ENCODE measurements at places on chromosomes 13 and 19.

DNA sequence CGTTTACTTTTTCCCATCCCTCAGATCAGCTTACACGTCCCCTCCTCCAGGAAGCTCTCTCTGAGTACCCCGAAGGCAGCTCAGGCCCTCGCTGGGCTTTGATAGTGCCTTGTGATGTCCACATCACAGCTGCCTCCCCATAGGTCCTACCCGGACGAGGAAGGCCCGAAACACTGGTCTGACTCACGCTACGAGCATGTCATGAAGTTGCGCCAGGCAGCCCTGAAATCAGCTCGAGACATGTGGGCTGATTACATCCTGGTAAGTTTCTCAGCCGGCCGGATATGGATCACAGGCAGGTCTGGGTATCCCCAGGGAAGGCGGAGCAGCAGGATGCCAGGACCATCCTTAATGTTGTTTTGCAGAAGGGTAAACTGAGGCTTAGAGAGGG, 4.8 kb downstream of the COLGALT1 start:
- DNase-seq = no peak

GRCh38 chr19:11383706-11384048, 437 bp downstream of the EPOR start:
- DNase-seq = no peak

DNA sequence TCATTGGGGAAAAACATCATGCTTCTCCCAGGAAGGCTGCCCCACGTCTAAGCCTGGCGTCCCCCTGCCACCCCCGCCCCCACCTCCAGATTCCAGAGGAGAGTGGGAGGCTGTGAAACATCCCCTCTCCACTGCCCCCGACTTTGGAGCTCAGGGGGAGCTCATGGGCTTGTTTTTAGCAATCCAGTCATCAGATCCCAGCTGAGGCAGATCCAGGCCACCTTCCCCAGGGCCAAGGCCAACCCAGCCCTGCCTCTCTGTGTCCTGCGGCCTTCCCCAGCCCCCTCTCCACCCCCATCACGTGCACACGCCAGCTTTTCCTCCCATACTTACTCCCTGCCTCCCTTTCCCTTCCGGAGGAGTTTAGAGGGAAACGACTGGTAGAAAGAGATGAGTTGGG, 38.8 kb downstream of the SHISA2 start:
- DNase-seq = no peak

- DNase-seq = no peak
Observed at GRCh38 chr13:113161433-113161832, 3.0 kb downstream of the PROZ start.

- no peak for DNase-seq
Observed at GRCh38 chr19:52748336-52748950, 13.6 kb upstream of the ZNF611 start.

- no peak for DNase-seq
Observed at GRCh38 chr19:50909240-50910070, 1.7 kb downstream of the KLK4 start.

- DNase-seq = peak; percentile 87
Observed at GRCh38 chr19:12788682-12789097, 2.6 kb upstream of the JUNB start.

GRCh38 chr19:46607448-46607841, 6.3 kb downstream of the CALM3 start:
- no peak for DNase-seq

DNA sequence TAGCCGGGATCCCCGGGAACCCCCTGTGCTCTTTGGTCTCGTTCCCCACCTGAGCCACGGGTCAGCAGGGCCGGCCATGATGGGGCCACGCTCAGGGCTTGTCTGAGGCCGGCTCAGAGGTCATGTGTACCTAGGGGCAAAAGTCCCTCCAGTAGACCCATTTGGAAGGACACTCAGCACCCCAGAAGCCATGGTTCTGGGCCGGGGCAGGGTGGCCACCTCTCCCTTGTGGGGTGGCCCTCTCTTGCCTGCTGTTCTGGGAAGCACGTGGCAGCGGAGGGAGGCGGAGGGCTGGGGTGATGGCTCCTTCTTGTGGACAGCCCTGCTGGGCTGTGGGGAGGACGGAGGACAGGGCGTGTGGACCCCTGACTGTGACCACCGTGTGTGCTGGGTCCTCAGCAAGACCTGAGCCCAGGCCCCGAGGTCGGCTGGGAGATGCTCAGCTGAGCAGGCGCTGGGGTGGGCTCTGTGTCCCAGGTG, 6.4 kb upstream of the PEAK3 start:
- DNase-seq = no peak

GRCh38 chr13:101271681-101272245, 144.5 kb downstream of the NALCN start:
- no peak for DNase-seq

- no peak for DNase-seq
Observed at GRCh38 chr13:43558326-43558725, 228.4 kb downstream of the ENOX1 start.

GRCh38 chr19:19366434-19367396, 38.8 kb upstream of the GATAD2A start:
- peak; percentile 58 for DNase-seq

GRCh38 chr13:57346786-57347185, 179.8 kb downstream of the PRR20E start:
- DNase-seq = no peak

DNA sequence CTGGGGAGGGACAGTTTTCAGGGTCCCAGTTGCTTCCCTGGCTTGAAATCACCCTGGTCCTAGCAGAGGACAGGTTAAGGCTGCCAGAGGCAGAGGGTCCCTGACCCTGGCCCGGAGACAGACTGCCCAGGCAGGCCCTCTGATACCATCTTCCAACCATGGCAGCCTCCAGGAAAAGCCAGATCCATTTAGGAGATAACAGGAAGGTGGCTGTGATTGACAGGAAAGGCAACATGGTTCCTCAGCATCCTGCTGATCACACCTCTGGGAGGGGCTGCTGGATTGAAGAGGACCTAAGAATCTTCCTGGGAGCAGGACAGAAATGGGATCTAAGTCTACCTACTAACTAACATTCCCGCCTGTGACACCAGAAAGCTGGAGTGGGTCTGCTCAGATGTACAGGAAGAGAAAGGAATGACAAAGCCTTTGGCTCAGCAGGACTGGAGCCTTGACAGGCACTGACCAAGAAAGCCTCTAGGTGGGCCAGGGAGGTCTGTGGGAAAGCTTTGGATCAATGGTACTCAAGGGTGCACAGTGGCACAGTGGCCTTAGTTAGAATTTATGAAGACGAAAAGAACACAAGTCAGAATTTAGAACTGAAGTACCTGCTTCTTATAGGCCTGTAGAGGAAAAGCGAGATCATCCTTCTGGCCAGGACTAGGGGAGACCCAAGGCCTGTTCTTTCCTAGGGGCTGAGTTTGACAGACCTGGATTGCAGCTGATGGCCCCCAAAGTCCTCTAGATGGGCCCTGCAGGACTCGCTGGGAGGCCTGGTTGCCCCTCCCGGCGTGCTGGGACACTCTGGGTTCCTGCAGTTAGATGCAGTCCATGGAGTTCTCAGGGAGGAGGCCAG, 2.3 kb upstream of the PRKACA start:
- DNase-seq = no peak

DNA sequence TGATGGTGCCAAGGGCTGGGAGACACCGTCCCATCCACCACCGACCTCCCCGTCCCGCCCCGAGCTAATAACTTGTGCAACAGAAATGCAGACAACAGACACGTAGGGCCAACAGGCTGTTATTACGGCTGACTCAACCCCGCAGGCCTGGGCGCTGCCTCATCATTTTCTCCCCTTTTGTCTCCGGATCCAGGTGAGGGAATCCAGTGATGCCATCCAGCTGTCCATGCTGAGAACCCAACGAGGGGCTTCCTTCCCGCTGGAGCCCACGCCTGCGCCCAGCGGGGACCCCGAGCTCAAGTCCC, 6.4 kb upstream of the DIRAS1 start:
- DNase-seq = no peak

DNA sequence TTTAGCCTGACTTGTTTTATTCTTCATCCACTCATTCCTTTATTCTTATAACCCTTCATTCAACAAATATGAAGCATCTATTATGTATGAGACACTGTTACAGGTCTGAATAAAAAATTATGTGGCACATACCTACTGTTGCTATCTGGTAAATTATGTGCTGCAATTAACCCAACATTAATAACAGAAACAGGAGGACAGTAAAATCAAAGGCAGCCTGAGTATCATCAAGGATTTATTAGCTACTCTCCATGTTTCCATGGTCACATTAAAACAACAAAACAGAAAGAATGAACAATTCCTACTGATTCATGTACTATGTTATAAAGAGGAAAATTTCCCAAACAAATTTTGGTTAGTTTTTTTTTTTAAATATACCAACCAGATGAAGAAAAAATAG, 43.9 kb downstream of the RAP2A start:
- DNase-seq = no peak

DNA sequence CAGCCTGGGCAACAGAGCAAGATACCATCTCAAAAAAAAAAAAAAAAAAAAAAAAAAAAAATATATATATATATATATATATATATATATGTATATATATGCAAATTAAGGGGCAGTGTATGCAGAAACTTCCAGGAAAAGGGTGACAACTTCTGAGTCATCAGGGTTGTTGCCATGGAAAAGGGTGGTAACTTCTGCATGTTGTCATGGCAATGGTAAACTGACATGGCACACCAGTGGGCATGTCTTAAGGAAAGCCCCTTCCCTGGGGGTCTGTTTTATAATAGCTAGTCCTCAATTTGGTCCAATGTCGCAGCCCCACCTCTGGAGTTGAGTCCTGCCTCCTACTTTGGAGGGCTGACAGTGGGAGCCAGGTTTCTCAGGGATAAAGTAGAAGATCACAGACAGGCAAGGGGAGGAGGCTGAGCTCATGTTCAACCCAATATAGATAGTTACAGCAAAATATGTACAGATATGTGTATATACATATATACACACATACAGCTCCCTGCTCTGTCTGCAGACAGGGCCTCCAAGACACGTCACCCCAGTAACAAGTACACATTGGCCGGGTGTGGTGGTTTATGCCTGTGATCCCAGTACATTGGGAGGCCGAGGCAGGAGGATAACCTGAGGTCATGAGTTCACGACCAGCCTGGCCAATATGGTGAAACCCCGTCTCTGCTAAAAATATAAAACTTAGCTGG, 7.2 kb upstream of the FCHO1 start:
- no peak for DNase-seq

GRCh38 chr13:98843482-98843877, 91.0 kb upstream of the SLC15A1 start:
- DNase-seq = no peak

DNA sequence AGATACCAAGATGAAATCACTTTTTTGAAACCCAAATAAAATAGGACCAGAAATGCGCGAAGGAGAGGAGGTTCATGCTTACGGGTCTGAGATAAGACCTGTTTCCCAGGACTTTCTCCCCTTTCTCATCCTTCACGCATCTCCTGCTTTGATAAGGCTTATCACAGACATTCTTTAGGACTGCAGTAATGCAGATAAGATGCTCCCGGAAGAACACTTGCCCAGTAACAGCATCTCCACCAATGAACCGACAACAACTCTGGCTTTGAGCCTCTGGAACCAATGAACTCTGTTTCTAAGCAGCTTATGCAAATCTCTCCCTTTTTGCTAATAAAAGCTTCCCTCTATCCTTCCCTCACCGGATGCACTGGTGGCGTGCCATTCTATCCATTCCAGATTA, 783.4 kb upstream of the ARGLU1 start:
- no peak for DNase-seq

GRCh38 chr19:2491130-2491801, 15.3 kb downstream of the GADD45B start:
- DNase-seq = no peak

GRCh38 chr13:111046590-111047141, 68.4 kb upstream of the ARHGEF7 start:
- no peak for DNase-seq

- DNase-seq = no peak
Observed at GRCh38 chr13:30654430-30654829, 36.7 kb downstream of the USPL1 start.

DNA sequence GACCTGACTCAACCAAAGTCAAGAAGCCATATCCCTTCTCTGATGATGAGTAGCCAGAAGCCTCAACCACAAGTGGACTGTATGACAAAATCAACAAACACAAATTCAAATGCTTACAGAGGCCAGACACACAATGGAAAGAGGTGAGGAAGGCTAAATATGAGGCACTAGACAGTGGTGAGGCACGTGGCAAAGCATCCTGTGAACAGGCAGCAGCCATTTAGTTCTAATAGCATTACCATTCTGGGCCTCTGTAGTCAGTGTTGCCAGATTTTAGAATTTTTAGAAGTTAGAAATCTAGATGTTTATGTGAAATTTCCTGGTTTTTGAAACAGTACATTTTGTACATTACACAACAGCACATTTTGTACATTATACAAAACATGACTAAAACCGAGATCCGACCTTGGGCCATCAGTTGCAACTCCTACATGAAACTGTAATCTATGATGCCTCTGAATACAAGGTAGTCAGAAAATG, 403.3 kb downstream of the COG6 start:
- DNase-seq = no peak

GRCh38 chr13:19062019-19062646, 119.5 kb downstream of the TUBA3C start:
- no peak for DNase-seq

DNA sequence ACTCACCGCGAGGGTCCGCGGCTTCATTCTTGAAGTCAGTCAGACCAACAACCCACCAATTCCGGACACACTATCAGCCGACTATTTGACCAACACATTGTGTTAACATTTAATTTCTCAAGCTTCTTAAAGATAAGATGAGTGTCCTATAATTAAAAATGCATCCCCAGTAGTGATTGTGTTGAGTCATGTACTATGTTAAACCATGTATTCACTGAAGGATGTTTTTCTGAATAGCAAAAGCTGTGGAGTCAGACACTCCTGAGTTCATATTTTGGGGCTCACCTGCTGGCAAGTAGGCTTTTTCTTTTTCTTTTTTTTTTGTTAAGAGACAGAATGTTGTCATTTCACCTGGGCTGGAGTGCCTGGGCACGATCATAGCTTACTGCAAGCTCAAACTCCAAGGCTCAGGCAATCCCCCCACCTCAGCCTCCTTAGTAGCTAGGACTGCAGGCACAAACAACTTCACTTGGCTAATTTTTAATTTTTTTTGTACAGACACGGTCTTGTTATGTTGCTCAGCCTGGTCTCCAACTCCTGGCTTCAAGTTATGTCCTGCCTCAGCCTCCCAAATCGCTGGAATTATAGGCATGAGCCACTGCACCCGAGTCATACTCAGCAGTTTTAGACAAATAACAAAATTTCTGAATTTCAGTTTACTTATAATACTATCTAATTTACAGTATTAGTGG, 606.9 kb downstream of the PCDH9 start:
- DNase-seq = no peak

GRCh38 chr13:109990296-109990695, 203.9 kb upstream of the IRS2 start:
- no peak for DNase-seq

Measured in left ventricle myocardium inferior (tissue), 1 donor.